Stimulated activated CD4-positive, alpha-beta T cell treated with anti-CD3 and anti-CD28 coated beads, Interleukin-4, amount 100 ng/mL, for 24 hours (primary cell): ENCODE measurements at places on chromosomes 3 and 15.

DNA sequence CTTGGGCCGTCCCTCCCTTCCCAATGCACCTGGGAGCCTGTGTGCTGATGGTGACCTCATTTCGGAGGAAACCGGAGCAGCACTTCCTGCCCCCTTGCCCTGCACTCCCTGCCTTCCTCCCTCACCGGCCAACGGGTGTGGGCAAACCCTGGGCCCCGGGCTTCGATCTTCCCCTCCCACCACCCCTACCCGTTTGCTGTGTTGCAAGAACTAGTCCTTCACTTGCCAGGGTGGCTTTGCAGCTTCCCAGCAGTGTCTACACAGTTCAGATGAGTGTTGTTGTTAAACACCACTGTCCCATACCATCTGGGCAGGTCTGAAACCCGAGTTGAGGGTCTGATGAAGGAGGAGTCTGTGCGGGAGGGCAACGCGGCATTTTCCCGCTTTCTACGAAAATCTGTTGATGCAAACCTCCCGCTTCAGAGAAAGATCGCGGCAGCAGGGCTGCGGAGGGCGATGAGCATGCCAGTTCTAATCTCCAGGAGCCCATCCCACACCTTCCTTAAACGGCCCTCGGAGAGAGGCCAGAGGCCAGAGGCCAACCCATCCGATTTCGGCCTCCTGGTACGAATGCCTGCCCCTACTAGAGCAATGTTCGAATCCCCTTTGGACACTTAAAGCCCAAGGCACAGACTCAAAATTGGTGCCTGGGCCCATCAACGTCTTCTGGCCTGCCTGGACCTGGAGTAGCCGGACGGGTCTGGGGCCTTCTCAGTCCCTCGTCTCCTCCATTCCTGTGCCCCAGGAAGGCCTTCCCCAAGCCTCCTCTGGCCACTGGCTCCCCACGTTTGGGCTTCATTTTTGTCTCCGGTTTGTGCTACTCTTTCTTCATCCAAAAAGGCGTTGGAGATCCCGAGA, 35.7 kb upstream of the POLG start:
- no peak for DNase-seq

DNA sequence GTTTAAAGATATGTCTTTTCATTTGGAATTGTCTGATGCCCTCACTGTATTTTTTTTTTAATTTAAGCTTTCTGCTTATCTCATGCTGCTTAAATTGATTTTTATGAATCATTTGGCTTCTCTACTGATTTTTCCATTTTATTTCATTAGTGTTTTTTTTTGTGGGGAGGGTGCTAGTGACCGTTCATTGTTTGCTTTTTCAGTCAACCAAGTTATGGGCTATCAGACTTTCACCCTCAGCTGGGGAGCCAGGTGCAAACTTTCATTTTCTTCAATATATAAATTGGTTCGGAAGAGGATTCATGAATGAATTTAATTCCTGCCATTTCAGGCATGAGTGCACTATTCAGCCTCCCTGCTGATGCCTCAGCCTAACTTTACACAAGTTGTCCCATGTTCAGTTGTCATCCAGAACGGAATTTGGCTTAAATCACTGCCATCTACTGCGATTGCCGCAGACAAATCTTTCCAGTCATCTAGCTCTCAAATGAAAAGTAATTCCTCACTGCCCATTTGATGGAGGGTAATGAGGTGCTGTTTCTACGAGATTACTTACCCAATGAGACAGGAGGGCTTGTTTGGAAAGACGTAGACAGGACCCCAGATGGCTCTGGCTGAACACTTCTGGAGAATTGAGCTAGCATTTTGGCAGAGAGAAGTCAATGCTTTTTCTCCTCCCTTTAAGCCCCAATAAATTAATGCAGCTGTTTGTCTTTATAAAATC, 89.9 kb upstream of the RORA start:
- no peak for DNase-seq

- no peak for DNase-seq
These were observed 33.0 kb downstream of the ANP32A start for GRCh38 chr15:68787609-68788263.

- DNase-seq = no peak
These were observed 504.7 kb downstream of the SOX2 start for GRCh38 chr3:182216311-182216970.

GRCh38 chr15:40660686-40661085, 34.3 kb upstream of the RAD51 start:
- DNase-seq = no peak

GRCh38 chr3:152658977-152659720, 175.8 kb upstream of the P2RY1 start:
- no peak for DNase-seq

GRCh38 chr15:70867911-70868467, 14.0 kb upstream of the LARP6 start:
- DNase-seq = no peak

DNA sequence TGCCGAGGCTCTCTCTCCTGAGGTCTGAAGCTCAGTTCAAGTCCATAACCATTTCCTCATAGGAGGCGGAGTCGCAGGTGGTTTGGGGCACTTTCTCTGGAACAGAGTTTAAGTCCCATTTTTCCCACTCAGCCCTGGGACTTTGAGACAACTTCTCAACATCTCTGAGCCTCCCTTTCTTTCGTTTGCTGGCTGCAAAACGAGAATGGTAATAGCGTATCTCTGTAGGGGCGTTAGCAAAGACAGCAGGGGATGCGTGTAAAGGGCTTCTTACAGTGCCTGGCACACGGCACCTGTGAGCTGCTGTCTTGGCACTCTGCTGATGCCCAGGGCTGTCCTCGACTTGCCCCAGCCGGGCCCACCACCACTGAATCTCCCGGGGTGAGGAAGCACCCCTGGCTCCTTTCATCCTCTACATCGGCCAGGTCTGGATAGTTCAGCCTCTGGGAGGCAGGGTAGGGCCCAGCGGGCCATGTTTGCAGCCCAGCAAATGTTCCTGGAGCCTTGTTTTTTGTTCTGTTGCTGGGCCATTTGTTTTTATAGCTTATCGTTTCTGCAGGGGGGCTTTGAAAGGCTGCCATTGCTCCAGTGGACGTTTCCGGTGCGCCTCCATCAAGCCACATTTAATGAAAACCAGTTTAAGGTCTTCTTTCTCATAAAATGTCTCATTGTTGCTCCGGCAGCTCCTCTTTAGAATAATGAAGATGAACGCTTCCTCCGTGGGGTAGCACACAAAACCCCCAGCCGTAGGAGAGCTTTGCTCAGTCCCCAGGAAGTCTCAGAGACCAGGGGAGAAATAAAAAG, 60.0 kb upstream of the WNT5A start:
- no peak for DNase-seq

- no peak for DNase-seq
These were observed 108.4 kb downstream of the LSM3 start for GRCh38 chr3:14286887-14287500.

- DNase-seq = no peak
These were observed 807.2 kb upstream of the CFAP20DC start for GRCh38 chr3:59856934-59857460.

GRCh38 chr15:25682340-25682739, 180.8 kb downstream of the ATP10A start:
- no peak for DNase-seq

DNA sequence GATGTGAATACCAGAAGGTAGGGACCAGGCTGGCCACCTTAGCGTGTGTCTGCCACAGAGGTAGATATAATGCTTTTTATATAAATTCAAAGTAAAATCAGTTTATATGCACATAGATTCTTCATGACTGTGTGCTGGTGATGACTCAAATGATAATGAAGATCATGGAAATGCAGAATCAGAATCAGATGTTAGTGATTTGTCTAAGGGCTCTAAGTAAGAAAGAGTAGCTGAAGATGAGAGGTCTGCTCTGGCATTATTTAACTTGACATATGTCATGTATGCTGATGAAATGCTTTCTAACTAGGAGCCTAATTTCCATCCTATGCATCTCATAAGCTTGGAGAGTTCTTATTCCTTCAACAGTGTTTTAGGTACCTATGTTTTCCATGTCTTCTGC, 50.3 kb upstream of the DPH6 start:
- no peak for DNase-seq

DNA sequence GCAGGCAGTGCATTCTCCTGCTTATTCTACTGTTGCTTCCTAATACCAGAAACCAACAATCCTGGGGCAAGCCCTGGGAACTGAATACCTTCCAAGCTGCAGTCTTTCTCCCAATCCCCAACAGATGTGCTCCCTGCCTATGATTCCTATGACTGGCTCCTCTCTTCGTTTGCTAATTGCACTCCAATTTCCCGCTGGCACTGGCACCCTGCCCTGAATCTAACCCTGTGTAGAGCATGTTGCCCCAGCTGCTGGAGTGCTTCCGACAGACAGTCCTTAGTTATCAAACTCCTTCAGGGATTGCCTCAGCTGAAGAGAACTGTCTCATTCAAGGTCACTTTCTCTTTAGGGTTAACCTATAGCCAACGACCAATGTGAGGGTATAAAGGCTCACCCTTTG, 214.1 kb downstream of the NECTIN3 start:
- no peak for DNase-seq

- no peak for DNase-seq
These were observed 288.9 kb downstream of the ZBBX start for GRCh38 chr3:167091226-167091625.

GRCh38 chr3:5441401-5441800, 253.9 kb downstream of the EDEM1 start:
- DNase-seq = no peak

- peak; percentile 62 for DNase-seq
These were observed 1.5 kb downstream of the WHAMM start for GRCh38 chr15:82810890-82811426.

GRCh38 chr3:25043749-25044148, 384.3 kb upstream of the RARB start:
- no peak for DNase-seq

GRCh38 chr15:45163508-45163856, 24.3 kb downstream of the SHF start:
- DNase-seq = no peak

DNA sequence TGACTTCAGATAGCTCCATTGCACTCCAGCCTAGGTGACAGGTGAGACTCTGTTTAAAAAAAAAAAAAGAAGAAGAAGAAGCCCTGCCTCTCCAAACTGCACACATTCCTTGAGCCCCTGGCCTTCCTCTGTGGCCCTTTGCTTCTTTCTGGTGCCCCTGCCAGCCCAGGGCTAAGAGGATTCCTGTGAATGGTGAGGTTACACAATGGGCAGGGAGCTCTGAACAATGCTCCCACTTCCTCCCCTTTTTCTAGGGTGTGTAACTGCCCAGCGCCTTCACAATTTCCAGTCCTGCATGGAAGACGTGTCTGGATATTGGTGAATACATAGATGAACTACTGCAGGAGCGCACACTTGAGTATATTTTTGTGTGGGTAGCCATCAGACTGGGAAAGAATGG, 3.6 kb upstream of the AMOTL2 start:
- DNase-seq = no peak

DNA sequence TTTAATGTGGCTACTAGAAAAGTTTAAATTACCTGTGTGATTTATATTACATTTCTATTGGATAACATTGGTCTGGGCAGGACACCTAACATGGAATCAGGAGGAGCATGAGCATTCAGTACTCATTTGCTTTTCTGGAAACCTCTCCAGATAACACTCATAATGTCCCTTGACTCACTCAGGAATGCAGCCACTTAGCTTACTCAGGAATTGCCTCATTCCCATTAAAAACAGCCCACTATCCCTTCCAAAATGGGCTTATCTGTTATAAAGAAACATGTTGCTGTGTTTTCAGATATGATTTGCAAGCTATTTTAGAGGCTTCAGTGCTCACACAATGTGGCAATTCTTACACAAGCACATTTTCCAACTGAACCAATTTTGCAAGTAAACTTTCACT, 17.1 kb downstream of the GBE1 start:
- DNase-seq = no peak

- DNase-seq = no peak
These were observed 32.9 kb downstream of the CHP1 start for GRCh38 chr15:41263891-41264351.
